ENCODE measurements at places on chromosomes 6 and 20. TPM values are rescaled to one million over a fixed set of nuclear protein-coding genes. Genes with fewer than 3 reads are reported as not detected.
A peak's percentile ranks its signal among the peaks of the same experiment; 100 is the strongest.

- DNase-seq = no peak
Observed at GRCh38 chr6:56220078-56220477, 27.3 kb downstream of the COL21A1 start.

GRCh38 chr20:40282541-40282940 lies 406.5 kb downstream of the MAFB start:
- DNase-seq = no peak

DNA sequence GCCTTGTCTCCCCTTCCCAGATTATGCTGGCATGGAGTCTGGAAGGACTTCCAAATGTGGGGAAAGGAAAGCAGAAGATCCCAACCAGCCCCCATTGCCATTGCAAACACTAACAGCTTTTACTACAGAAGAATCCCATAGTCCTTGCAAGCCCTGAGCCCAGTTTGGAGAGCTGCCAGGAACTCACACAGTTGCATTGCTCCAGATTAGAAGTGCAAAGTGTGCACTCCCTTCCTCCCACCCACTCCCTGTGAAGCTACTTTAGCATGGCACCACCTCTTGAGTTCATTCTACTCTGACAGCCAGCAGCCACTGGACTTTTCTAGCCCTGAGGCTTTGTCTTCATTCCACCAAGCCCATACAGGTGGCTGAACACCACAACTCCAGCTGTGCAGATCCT lies 67.6 kb downstream of the SLC22A2 start:
- DNase-seq = no peak

DNA sequence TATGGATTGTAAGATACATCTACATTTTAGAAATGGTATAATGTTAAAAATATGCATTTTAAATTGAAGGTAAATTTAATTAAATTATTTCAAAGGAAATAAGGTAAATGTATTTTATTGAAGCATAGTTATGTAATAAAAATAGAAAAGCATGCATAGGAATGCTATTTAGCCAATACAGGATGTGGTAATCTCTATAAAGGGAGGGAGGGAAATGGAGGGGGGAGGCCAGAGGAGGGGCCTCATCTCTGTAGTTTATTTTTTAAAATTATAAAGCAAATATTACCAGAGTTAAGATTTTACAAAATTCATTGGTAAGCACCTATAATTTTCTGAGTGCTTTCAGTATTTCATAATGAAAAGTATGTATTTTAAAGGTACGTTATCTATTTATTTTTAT lies 27.2 kb downstream of the SLC16A10 start:
- DNase-seq = no peak

- no peak for DNase-seq
Observed at GRCh38 chr20:34829191-34829590, 3.7 kb upstream of the NCOA6 start.

DNA sequence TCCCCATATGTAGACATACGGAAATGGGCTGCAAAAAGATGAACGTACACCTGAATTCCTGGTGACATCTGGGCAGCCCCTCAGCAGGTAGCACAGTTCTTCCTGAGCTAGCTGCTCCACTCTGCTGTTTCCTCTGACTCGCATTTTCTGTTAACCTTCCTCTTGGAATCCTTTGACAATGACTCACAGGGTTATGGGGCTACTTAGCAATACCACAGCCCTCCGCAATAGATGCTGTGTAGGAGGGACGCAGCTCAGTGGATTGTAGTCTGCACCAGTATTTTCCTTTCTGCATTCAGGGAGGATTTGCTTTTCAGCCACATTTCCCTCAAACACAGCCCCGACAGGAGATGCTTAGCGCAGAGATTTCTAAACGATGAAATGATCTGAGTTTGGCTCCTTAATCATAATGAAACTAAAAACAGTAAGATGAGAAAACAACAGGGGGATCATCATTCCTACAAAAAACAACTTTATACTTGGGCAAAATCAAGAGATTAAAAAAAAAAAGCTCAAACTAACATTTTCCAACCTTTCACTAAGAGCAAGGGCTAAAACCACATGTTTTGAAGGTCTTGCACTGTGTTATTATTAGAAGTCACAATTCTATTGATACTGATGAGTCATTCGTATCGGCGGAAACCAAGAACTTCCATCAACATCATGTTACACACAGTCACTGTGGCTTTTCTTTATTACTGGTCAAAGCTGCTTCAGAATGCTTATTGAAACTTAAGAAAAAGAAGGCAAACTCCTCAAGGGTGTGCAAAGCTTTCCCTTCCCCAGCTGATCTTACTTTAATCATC lies 12.2 kb downstream of the BACH2 start:
- peak; percentile 85 for DNase-seq

DNA sequence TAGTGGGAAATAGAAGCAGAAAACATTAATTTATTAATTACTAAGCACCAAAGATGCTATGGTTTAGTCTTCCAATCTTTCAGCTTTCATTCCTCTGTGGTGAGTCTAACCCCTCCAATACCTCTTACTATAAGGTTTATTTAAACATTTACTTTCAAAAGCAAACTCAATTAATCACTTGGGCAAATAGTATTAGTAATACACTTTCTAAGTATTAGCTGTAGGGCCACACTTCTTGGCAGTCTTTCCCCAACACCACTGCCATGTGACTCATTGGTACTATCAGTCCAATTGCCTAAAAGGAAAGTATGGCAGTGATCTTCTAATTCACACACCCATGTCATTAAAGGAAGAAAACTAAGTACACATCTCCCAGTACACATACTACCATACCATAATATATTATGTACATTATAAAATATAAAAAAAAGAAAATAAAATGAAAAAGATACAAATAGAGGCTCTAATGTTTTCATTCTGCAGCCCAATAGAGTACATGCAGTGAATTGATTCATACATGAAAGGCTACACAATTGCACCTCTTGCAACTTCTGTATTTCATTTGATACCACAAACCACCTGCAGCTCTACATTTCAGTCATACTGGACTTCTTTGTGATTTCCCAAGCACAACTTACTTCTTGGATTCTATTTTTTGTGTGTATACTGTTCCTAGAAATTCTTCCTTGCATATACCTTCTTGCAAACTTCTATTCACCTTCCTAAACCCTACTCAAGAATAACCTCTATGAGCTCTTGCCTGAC lies 218.6 kb downstream of the PKHD1 start:
- no peak for DNase-seq

DNA sequence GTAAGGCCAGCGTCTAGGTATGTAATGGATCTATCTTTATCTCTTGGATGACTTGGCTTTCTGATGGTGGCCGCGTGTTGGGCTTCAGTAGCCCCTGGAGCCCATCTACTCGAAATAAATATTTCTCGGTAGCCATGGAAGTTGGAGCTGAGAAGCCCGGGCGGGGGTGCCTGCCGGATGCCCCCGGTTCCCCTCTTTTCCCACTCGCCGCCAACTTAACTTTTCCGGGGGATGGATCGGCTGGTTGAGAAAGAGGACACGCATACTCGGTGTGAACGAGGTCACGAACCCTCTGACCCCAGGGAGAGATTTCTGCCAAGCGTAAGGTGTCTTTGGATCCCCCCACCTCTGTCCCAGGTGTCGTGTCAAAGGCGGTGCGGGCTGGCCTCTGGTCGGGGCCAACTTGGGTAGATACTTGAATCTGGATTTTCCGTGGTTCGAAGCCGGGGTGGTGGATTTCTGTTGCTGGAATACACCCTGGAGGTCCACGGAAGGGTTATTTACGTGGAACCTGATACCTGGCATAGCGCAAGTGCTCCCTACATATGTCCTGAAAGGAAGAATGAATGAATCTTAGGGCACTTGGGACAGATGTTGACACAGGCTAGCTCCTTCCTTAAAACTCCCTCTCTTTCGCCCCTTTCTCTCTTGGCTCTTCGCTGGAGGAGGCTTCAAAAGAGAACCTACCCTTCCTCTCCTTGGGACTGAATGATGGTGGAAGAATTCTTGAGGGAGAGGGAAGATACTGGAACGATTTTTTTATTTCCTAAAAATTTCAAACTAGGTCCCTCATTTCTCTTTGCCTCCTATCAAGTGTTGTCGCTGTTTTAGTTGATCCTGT lies 996 bp downstream of the DOK5 start:
- peak; percentile 5 for DNase-seq

DNA sequence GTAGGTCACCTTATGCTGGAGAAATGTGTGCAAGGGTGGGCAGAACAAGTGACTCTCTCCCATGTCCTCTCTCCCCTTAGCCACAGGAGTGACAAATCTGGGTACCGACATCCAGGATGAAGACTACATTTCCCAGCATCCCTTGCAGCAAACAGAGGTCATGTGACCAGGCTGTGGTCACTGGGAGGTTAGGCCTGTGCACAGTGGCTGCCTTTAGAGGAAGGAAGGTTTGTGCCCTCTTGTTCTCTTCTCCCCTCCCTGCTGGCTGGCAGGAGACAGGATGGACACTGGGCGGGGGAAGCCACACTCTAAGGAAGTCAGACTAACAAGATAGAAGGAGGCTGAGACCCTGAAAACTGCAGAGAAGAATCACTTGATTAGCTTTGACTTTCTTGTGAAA lies 360.2 kb downstream of the PREX1 start:
- DNase-seq = peak; percentile 4

DNA sequence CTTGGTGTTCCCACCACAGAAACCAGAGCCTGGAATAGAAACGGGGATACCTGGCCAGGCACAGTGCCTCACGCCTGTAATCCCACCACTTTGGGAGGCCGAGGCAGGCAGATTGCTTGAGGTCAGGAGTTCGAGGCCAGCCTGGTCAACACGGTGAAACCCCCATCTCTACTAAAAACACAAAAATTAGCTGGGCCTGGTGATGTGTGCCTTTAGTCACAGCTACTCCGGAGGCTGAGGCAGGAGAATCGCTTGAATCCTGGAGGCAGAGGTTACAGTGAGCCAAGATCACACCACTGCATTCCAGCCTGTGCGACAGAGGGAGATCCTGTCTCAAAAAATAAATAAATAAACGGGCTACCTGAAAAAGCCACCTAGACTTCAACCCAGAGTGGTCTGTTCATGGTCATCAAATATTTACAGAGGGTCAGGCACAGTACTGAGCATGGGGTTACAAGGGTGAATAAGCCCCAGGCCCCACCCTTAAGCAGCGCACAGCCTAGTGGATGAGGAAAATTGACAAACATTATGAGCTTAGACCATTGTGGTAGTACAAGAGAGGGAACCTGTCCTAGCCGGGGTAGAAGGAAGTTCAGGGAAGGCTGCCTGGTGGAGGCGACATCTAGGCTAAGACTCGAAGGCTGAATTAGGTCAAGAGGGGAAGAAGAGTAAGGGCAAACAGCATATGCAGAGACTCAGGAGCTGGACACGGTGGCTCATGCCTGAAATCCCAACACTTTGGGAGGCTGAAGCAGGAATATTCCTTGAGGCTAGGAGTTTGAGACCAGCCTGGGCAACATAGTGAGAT lies 7.2 kb upstream of the PCIF1 start:
- no peak for DNase-seq

GRCh38 chr20:10687895-10688294 lies 14.1 kb upstream of the JAG1 start:
- no peak for DNase-seq

DNA sequence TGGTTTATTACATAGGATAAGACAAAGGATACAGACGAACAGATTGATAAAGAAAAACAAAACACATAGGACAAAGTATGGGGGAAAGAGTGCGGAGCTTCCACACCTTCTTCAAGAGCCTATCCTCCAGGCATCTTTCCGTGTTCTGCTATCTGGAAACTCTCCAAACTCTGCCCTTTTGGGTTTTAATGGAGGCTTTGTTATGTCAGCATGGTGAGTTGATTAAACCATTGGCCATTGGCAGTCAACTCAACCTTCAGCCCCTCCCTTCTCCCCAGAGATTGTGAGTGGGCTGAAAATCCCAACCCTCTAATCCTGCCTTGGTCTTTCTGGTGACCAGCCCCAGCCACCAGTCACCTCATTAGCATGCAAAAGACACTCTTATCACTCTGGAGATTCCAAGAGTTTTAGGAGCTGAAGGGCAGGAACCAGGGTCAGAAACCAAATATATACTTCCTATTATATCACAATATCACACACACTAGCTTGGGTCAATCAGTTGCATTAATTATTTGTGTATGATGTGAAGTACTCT lies 23.8 kb downstream of the HLA-DOB start:
- DNase-seq = no peak

DNA sequence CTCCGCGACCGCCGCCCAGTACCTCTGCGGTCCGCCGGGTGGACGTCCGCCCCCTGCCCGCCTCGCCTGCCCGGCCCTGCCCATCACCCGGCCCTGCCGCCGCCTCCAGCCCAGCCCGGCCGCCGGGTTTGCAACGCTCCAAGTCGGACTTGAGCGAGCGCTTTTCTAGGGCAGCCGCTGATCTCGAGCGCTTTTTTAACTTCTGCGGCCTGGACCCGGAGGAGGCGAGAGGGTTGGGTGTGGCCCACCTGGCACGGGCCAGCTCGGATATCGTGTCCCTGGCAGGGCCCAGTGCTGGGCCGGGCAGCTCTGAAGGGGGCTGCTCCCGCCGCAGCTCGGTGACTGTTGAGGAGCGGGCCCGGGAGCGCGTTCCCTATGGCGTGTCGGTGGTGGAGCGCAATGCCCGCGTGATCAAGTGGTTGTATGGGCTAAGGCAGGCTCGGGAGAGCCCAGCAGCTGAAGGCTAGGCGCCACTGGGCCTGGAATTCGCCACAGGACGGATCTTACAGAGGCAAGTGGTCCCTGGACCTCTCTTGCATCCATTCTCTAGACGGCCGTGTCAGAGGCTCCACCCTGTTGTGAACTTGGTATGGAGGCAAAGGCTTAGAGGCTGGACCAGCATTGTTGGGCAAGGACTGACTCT lies 11.8 kb downstream of the FAM110A start:
- DNase-seq = no peak

DNA sequence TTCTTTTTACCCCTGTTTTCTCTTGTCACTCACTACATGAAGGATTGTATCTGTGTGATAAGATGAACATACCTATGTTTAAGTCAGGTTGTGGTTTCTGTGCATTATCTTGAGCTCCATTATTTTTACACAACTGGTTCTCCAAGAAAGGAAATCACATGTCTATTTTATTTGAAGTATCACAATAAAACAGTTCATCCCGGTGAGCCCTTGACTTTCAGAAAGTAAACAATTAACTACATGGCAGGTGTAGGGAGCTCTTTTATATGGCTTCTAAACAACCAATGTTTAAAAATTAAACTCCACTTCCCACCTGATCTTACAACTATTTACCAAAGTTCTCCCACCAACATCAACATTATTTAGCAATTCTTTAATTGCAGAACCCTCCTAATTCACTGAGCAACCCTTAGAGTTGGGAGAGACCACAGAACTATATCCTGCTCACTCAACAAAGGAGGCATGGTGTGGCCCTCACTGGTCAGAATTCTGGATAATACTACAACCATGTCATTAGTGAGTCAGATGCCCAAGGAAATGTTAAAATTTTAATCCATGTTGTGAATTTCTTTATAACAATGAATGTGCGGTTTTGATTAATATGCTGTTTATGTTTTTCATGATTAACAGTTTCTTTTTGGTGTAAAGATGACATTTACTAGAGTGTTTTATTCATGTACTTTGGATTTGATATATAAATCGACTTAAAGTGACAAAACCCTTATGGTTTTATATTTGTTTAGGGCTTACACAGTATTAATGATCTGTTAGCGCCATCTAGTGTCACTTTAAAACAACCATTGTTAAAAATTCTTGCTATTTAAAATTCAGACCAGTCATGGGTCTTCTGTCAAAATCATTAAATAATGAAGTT lies 50.0 kb upstream of the SCGN start:
- peak; percentile 64 for DNase-seq

Gene MGME1
- 7.9 TPM for total RNA-seq

Gene TCFL5
- total RNA-seq = 7.2 TPM

Gene PSMB8
- 57.8 TPM for total RNA-seq

Gene DEFB113
- total RNA-seq = not detected

Gene CHRNA4
- not detected for total RNA-seq

Gene RFX6
- not detected for total RNA-seq

Gene LST1
- not detected for total RNA-seq

Gene GPX5
- not detected for total RNA-seq

Gene AGER
- 0.22 TPM for total RNA-seq

Gene C4A
- 0.44 TPM for total RNA-seq

Gene CPXM1
- total RNA-seq = 0.22 TPM

Gene ID4
- total RNA-seq = 0.60 TPM

Gene BACH2
- 2.8 TPM for total RNA-seq

All from lung microvascular endothelial cell (primary cell).